GM19239 (cell line): ENCODE measurements at places on chromosomes 7 and 10.

DNA sequence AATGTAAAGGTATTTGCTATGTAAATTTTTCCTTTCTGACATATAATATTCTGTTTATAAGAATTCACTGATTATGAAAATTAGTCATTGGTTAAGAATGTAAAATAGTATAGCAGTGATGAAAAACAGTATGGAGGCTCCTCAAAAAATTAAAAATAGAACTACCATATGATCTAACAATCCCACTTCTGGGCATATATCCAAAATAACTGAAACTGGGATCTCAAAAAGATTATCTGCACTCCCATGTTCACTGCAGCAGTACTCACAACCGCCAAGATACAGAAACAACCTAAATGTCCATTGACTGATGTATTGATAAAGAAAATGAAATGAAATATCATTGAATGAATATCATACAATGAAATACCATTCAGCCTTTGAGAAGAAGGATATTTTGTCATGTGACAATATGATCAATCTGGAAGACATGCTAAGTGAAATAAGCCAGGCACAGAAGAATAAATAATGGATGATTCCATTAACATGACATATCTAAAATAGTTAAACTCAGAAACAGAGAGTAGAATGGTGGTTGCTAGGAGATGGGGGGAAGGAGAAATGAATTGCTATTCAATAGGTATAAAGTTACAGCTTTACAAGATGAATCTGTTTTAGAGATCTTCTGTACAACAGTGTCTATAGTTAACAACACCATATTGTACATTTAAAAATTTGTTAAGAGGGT, 14.0 kb downstream of the C10orf88 start:
- no peak for DNase-seq

GRCh38 chr7:127177156-127177555, 75.6 kb downstream of the GRM8 start:
- DNase-seq, result no peak

GRCh38 chr7:45644237-45644636, 70.1 kb downstream of the ADCY1 start:
- DNase-seq, result no peak

DNA sequence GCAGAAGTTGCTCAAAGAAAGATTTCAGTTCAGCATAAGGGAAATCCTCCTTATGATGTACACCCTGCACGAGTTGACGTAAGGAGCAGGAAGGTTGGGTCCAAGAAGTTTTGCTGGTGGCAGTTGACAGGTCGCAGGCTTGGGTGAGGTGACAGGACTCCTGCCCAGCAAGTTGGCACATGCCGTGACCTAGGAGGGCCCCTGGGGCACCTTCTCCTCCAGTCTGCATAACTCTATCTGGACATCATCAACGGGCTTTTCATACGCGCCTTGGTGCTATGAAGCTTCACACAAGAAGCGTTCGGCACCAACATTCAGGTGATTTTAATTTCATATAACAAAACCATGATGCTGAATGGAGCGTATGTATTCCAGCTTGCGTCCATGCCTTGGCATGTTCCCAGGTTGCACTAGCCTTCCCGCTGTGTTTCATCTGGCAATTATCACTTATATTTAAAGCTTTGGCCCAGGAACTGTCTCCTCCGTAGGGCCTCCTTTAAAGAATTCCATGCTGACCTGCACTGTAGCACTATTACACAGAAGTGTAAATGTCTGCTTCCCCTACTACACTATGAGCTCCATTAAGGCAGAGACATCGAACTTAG, 651.6 kb upstream of the FOXK1 start:
- DNase-seq, result no peak

GRCh38 chr7:43879477-43879876, 10.2 kb upstream of the MRPS24 start:
- DNase-seq, result no peak

DNA sequence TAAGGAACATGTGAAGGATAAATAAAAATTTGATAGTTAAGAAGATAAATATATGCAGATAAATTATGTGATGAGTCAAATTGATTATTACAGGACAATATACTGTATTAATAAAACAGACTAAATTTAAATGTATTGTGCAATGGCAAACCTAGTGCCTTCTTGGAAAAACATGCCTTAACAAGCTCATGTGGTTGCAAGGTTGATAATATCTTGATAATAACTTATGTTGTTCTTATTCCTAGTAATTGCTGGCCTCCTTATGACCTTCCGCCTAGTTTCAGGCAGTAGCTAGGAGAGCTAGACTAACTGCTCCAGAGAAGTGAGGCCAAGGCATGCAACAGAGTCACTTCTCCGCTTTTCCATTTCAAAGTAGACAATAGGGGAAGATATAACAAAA, 7.6 kb upstream of the RAB11FIP2 start:
- DNase-seq, result no peak

DNA sequence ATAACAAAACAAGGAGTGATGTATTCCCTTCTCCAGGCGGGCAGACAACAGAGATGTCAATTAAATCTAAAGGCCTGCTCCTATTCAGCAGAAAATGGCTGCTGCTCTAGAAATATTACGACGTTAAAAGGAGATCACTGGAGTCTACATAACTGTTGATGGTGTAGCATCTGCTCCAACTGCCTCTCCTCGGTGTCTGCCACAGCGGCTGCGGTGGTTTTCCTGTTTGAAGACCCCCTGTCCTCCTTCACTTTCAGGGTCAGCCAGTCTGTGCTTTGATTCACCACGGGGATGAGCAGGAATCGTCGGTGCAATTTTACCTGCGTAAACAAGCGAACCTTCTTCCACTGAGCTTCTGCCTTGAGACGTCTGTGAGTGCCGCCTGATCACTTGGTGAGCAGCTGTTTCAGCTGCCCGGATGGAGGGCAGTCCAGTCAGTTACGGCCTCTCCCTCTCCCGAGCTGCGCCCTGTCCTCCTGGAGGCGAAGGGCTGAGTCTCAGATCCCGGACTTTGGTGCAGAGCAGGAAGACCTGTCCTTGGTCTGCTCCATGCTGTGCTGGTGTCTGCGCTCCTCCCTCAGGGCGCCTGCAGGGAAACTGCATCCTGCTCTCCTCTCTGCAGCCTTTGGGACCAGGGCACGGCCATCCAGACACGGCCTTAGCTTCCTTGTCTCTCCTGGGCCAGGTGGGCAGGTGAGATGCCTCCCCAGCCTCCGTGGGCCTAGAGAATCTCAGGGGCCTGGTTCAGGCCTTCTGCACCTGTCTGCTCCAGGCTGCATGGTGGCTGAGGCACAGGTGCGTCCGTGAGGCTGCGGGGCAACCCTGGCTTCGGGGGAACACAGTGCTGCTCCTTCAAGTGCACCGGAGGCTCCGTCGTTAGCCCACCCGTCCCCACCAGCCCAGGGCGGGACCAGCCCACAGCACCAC, 326.6 kb downstream of the ADARB2 start:
- DNase-seq, result no peak

- DNase-seq, result no peak
Measured at GRCh38 chr10:61804414-61804813, 97.1 kb upstream of the ARID5B start.

DNA sequence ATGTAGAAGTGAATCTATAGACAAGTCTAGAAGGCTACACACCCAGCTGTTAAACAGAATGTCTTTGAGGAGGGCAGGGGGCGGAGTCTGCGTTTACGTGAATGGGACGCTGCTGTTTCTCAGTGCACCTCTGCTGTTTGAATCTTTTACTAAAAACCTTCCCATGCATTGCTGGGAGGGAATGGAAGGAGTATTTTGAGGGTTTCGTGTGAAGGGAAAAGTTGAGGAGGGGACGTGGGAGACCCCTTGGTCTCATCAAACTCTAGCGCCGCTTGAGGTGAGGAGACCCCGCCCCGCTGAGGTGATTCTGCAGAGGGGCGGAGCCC, 492 bp upstream of the VCL start:
- DNase-seq, result no peak

DNA sequence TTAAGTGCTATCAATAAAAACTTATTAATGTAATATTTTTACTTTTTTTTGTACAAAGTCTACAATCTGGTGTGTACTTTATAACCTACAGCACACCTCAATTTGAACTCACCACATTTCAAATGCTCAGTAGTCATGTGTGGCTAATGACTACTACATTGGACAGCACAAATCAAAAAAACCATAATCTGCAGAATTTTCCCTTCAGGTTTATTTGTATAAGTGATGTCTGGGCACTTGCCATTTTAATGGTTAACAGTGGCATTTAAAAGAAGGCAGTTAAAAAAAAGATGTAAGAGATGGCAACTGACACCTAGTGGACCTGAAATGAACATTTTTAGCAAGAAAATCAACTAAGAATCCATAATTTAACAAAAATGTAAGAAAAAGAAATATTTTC, 124.6 kb upstream of the NRBF2 start:
- no peak for DNase-seq

GRCh38 chr7:157952050-157952667, 615.4 kb downstream of the DNAJB6 start:
- no peak for DNase-seq

GRCh38 chr10:16741540-16741939, 75.7 kb downstream of the RSU1 start:
- DNase-seq, result no peak

- DNase-seq, result no peak
Measured at GRCh38 chr10:22285130-22285529, 31.1 kb upstream of the COMMD3 start.

DNA sequence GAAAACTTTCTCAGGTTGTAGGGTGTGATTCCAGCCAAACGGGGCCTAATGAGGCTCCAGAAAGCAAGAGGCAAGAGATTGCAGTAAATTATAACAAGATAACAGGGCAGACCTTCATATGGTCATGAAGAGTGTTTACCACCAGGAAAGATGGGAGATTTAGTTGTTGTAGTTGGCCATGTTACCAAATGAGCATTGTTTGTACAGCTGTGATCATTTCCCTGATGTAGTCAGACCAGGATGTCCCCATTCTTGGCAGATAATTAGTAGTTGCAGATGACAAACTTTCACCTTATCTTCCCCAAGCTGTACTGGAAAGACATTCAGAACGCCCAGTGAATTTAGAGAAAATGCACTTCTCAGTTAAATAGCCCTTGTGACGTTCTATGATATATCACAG, 630.8 kb downstream of the ANKRD7 start:
- no peak for DNase-seq

DNA sequence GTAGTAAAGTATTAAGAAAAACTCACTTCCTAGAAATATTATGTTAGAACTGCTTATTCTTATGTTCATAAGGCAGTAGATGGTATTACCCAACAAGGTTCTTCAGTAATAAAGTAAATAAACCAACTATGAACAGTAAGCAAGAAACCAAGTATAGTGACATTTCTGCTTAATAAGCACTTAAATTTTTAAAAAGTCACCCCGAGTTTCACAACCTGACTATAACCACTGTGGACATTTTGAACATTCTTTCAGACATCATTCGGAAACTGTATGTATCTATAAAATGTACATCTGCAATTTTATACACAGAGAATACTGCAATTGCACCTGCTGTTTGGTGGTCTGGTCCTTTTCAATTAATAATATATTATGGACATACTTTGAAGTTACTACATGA, 1073.6 kb downstream of the XPNPEP1 start:
- DNase-seq, result no peak

DNA sequence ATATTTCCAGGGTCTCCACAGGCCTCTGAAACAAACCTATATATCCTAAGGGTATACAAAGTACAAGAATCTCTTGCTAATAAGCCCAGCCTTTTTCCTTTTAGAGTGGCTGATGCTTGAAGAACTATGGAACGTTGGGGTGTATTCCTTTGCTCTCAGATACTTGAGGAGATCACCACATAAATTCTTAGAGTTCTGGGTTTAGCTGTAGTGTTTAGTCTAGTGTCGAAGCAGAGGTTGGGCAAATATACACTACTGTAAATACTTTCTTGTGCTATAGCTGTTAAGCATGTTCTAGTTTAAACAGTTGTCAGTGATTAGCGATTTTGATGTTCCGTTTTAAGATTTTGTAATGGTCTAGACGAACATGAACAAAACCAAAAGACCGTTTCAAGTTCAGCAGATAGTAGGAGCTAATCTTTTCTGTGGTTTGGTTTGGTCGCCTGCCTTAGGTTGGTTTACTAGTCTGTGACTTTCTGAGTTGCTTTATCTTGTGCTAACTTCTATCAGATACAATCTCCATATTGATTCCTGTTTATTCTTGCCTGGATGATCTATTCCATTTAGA, 229.6 kb downstream of the NSUN6 start:
- DNase-seq, result no peak

DNA sequence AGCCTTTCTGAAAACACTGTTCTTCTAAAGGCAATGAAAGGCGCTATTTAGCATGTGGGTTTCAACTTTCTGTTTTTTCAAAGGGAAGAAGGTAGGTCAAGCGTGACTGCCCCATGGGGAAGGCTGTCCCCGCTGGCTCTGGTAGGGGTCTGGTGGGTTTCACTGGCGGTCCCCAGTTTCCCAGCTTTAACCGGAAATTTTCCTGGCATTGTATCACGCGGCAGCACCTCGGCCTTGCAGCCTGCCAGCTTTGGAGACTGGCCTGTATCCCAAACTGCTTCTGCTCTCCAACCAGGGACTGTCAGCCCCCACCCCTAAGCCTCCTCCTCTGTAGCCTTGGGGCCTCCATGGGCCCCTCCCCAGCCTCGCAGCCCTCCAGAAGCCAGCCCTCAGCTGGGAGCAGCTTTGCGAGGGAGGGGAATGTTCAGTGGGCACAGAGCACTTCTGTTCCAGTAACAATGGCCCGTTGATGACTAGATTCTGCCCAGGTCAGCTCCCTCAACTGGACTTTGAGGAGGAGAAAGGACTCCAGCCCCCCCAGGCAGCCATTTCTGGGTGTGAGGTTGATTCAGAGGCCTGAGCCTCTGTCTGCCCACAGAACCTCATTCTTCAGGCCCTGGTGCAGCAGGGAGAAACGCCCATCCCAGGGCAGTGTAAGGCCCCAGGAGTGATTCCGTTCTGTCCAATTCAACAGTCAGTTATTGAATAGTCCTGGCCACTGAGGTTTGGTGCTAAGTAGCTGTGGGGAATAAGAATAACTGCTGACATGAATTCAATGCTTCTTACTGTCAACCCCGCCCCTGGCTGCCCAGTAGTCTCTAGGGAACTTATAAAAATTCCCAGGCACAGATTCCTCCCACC, 17.1 kb downstream of the CHST3 start:
- no peak for DNase-seq

DNA sequence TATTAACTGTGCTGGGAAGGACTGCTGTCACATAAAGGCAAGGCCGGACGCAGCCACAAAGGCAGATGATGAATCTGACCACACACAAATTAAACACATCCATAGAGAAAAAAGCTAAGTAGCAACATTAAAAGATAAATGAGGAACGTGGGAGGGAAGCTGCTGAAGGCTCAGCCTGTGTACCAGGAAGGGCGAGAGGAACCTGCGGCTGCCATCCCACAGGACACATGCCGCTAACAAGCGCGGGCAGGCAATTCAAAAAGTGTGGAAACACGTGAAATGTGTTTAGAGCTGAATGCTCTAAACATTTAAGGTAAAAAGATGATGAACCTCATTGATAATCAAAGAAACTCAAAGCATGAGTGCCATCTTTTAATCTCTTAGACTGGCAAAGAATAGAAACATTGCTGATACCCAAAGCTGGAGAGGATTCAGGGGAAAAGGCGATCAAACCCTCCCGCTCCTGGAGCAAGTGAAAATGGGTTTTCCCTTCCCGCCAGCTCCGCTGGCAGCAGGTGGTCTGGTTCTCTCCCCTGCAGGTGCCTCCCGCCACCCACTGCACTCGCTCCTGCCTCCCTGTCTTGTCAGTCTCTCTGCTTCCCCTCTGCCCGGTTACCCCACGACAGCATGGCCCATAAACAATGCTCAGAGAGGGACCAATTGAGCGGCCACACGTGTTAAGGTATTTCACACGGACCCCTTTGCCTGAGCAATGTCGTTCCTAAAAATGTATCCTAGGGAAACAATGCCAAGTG, 4.2 kb downstream of the STK32C start:
- DNase-seq, result no peak
